ENCODE measurements at places on chromosomes 2 and 18.

GRCh38 chr2:60066096-60066839 is 487.2 kb downstream of the BCL11A start:
- H3K36me3 ChIP-seq: no peaks in the 10 kb centered on the region
- no peak overlapping the region for H3K4me3 ChIP-seq
- DNase-seq: no peak
- no peak overlapping the region for H3K27ac ChIP-seq

- H3K36me3 ChIP-seq: no peaks in the 10 kb centered on the region
- peaks cover 44% of the 10 kb centered on the region for H3K4me1 ChIP-seq
- no peak overlapping the region for H3K4me3 ChIP-seq
These were observed 185.7 kb downstream of the FAM210A start for GRCh38 chr18:13540477-13541182.

- H3K36me3 ChIP-seq: no peaks in the 10 kb centered on the region
- H3K27ac ChIP-seq: no peak overlapping the region
- no peak for DNase-seq
These were observed 26.9 kb upstream of the INSIG2 start for GRCh38 chr2:118061135-118061955.

DNA sequence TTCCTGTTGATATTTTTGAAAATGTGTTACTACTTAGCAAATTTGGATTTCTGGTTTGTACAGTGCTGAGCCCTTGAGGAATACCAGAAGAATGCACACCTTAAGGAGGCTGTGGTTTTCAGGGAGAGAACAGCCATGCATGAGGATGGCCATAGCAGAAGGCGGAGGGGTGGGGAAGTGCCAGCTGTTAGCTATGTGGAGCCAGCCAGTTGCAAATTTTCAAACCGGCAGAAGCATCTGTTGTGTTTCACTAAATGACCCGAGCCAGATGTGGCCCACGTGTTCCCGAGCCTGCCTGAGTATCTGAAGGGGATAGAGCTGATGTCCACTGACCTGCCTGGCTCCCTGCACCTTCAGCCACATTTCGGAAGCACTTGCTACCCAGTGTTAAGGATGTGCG is 16.4 kb upstream of the RBM44 start:
- DNase-seq: no peak
- no peaks in the 10 kb centered on the region for H3K4me1 ChIP-seq
- H3K36me3 ChIP-seq: peaks cover 80% of the 10 kb centered on the region
- H3K27ac ChIP-seq: no peak overlapping the region

DNA sequence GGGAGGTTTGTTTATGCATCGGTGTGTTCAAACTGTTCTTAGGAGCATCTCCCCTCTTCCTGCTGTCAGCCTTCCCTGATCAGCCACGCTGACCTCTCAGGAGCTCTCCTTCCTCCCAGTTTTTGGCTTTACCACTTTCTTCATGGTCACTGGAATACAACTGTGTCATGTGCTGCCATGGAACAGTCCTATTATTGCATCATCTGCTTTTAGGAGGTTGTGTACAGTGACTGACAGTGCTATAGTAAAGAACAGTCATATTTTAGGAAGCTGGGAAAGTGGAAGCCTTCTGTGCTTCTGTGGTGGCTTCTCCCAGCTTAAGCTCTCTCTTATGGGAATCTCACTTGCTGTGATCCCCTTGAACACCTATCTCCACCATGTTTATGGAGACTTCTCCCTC is 165.5 kb downstream of the TPGS2 start:
- H3K4me1 ChIP-seq: no peaks in the 10 kb centered on the region
- no peak for DNase-seq
- no peaks in the 10 kb centered on the region for H3K27me3 ChIP-seq
- no peak overlapping the region for H3K4me3 ChIP-seq
- no peak overlapping the region for H3K27ac ChIP-seq
- no peaks in the 10 kb centered on the region for H3K36me3 ChIP-seq

DNA sequence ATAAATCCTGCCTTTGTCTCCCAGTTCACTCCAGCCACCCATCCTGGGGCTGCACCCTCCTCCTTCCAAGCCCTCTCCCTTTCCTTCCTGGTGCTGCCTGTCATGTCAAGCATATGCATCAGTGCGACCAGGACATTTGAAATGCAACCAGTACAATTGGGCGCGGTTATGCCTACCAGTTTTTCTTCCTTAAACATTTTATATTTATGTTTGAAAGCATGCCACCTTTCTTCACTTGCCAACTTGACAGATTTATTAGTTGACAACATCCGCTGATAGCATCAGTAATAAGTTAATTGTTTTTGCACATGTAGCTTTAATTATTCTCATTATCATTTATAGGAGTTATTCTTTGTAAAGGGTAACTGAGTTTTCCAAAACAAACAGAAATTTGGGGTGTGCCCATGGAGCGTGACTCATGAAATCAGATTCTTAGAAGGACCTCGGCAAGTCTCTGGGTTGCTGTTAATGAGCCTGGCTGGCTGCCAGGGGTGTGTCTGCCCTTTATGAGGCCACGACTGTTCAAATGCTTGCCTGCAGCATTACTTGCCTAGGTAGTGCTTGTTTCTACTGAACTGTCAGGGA is 32.8 kb upstream of the IL1B start:
- DNase-seq: no peak
- peaks cover 15% of the 10 kb centered on the region for H3K27me3 ChIP-seq
- no peaks in the 10 kb centered on the region for H3K4me1 ChIP-seq
- H3K36me3 ChIP-seq: no peaks in the 10 kb centered on the region

DNA sequence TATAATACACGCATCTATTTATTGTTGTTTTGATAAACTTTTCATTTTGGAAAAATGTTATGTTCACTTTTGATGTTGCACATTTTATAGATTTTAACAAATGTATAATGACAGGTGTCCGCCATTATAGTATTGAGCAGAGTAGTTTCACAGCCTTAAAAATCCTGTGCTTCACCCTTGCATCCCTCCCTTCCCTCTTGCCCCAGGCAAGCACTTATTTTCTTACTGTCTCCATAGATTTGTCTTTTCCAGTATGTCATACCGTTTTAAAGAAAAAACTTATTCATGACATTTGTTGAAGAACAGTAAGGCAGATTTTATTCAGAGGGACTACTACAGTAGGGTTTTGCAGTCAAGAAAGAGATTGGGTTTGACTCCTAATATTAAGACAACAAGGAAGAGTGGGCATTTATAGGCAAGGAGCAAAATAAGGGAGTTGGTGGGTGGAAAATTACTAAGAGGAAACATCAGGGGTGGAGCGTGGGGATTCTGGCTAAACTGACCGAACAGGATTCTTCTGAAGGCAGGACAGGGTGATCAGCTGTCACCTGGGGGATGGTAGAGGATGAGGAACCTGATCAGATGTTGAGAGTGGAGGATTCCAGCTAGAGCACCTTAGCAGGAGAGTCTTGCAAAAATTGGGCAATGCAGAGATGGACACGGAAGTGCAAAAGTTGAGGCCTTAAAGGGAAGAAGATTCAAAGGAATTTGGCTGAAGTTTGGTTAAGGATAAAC is 108.8 kb downstream of the NCK2 start:
- H3K4me3 ChIP-seq: no peak overlapping the region
- peaks cover 47% of the 10 kb centered on the region for H3K36me3 ChIP-seq
- peaks cover 74% of the 10 kb centered on the region for H3K4me1 ChIP-seq
- no peak for DNase-seq
- H3K27me3 ChIP-seq: no peaks in the 10 kb centered on the region
- no peak overlapping the region for H3K27ac ChIP-seq

GRCh38 chr18:25827961-25828561 is 262.4 kb downstream of the SS18 start:
- H3K36me3 ChIP-seq: no peaks in the 10 kb centered on the region
- no peaks in the 10 kb centered on the region for H3K4me1 ChIP-seq
- no peak overlapping the region for H3K4me3 ChIP-seq
- DNase-seq: no peak

- H3K36me3 ChIP-seq: peaks cover 2% of the 10 kb centered on the region
- no peaks in the 10 kb centered on the region for H3K4me1 ChIP-seq
- no peak overlapping the region for H3K4me3 ChIP-seq
- no peaks in the 10 kb centered on the region for H3K27me3 ChIP-seq
- no peak overlapping the region for H3K27ac ChIP-seq
- DNase-seq: no peak
These were observed 81.1 kb downstream of the TRABD2A start for GRCh38 chr2:84799772-84800171.

DNA sequence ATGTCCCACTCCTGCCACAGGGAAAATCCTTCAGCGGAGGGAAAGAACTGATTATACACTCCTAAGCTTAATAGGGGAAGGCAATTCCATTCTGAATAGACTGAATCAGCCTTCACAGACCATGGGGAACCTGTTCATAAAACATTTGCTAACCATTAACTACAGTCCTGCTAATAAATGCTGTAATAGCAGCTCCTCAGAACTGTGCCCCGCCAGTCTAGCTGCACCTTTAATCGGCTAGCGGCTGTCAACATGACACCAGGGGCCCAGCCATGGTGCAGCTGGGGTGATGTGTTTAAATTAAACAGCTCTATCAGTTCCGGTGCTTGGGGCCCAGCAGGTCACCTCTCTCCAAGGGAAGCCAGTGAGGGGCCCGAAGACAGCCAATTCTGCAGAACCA is 77.8 kb downstream of the GALNT14 start:
- no peak overlapping the region for H3K4me3 ChIP-seq
- H3K27me3 ChIP-seq: no peaks in the 10 kb centered on the region
- H3K36me3 ChIP-seq: no peaks in the 10 kb centered on the region
- no peak overlapping the region for H3K27ac ChIP-seq
- no peaks in the 10 kb centered on the region for H3K4me1 ChIP-seq

DNA sequence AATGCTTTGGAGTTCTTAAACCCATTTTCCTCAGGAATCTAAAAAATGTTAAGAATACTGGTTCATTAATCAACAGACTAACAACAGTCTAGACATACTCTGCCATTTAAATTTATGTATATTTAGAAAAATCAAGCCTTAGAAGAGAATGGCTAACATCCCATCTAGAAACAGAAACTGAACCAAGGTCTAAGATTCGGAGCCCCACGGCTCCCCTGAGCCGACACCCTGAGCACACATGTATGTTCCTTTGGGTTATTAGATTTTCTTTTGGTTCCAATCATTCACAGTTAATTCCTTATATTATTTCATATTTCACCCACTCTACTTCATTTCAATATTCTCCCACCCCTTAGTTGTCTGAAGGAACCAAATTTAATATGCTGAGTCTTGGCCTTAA is 94.8 kb upstream of the HNRNPA3 start:
- H3K36me3 ChIP-seq: no peaks in the 10 kb centered on the region
- no peak overlapping the region for H3K27ac ChIP-seq
- no peak overlapping the region for H3K4me3 ChIP-seq

DNA sequence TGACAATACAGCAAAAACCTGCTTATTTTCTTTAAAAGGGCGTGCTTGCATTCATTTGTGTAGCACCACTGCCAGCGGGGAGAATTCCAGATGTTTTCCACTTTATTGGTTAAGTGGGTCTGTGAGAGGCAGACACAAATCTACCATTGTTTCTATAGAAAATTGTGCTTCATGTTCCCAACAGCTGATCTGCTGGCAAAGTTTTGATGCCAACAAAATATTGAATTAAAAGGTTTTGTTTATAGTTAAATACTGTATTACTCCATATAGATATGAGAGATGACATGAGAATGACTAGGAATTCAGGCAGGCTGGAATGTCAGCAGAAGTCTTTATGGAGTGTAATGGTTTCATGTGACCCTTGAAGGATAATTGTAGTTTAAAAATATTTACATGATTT is 182.7 kb downstream of the MC4R start:
- no peaks in the 10 kb centered on the region for H3K36me3 ChIP-seq
- no peak overlapping the region for H3K27ac ChIP-seq
- no peak for DNase-seq
- H3K4me1 ChIP-seq: no peaks in the 10 kb centered on the region

DNA sequence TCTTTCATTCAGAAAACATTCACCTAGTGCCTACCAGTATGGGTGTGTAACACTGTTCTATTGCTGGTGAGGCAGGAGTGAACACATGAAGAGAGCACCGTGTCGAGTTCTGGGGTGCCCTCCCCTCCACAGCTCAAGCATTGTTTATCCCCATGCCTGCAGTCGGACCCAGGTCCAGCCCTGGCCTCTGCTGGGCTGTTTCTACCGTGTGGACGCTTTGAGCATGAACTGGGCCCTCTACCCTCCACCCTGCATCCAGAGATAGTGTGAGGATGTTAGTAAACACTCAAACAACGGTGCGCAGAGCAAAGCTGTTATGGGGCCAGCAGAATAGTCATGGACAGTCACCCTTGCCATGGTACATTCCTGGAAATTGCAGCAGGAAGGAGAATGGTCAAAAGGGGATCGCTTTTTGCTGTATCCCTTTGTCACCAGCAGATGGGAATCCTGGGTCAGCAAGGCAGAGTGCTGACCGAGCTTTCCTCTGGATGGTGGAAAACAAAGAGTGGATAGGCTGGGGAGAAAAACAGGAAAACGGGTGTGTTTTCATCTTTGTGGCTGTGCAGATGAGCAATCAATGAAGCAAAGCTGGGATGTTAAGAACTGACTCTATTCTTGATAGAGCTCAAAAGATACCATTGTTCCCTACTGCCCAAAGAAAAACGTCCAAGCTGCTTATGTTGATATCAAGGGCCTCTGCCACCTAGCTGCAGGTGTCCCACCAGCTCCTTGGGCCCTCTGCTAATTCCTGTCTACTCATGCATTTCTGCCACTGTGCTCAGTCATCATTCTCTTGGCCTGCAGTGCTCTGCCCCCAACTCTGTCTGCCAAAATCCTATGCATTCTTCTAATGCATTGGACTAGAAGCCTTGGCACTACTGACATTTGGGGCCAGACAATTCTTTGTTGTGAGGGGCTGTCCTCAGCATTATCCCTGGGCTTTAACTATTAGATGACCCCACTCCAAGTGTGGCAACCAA is 38.7 kb downstream of the REEP1 start:
- no peak overlapping the region for H3K27ac ChIP-seq
- H3K4me3 ChIP-seq: no peak overlapping the region
- peaks cover 26% of the 10 kb centered on the region for H3K27me3 ChIP-seq
- no peaks in the 10 kb centered on the region for H3K4me1 ChIP-seq
- no peak for DNase-seq

GRCh38 chr2:39431592-39432316 is 5.3 kb downstream of the MAP4K3 start:
- H3K4me3 ChIP-seq: no peak overlapping the region
- no peaks in the 10 kb centered on the region for H3K27me3 ChIP-seq
- peaks cover 15% of the 10 kb centered on the region for H3K4me1 ChIP-seq
- no peak for DNase-seq
- no peaks in the 10 kb centered on the region for H3K36me3 ChIP-seq

DNA sequence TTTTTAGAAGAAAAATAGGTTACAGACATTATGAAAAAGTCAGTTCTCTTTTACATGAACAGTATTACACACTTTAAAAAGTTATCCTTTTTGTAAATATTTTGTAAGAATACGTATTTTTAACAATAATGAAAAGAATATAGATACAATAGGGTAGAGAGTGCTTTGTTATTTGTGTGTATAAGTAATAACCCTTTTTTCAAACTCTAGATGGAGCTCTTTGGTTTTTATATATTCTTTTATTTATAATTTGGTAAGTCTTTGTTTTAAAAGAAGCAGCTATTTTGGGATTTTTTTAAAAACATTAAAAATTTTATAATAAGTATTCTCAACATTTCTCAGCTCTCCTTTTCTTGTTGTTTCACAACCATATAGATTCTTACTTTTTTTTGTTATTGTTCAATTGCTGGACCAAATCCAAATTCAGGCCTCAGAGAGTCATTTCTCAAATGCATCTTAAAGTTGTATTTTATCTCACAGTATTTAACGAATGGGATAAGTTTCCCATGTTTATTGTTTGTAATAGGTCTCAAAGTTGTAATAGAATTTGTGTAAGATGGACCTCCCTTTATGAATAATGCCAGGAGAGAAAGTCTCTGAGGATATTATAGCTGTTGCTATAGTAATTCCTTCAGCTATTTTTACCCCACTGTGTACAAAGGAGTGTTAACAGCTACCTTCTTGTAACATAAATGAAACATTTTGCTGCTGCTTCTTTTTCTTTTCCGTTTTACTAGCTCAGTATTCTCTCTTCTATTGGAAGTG is 46.4 kb downstream of the ACYP2 start:
- H3K27ac ChIP-seq: no peak overlapping the region
- H3K4me1 ChIP-seq: no peaks in the 10 kb centered on the region
- no peak for DNase-seq
- peaks cover 23% of the 10 kb centered on the region for H3K36me3 ChIP-seq
- no peak overlapping the region for H3K4me3 ChIP-seq
